ENCODE measurements at places on chromosomes 3 and 15.

GRCh38 chr3:136734382-136735070 lies 17.7 kb downstream of the STAG1 start:
- DNase-seq: no peak

DNA sequence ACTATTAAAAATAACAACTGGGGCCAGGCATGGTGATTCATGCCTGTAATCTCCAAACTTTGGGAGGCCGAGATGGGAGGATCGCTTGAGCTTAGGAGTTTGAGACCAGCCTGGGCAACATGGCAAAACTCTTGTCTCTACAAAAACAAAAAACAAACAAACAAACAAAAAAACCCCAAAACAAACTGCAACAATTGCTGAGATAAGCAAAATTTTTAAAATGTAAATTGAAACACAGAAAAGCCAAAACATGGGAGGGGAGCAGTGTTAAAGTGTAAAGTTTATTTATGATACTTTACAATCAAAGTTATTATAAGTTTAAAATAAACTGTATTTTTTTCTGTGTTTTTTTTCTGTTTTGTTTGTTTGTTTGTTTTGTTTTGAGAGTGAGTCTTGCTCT lies 207.7 kb downstream of the PCCB start:
- no peak for DNase-seq

GRCh38 chr3:125460233-125460632 lies 59.8 kb downstream of the SNX4 start:
- DNase-seq: no peak

DNA sequence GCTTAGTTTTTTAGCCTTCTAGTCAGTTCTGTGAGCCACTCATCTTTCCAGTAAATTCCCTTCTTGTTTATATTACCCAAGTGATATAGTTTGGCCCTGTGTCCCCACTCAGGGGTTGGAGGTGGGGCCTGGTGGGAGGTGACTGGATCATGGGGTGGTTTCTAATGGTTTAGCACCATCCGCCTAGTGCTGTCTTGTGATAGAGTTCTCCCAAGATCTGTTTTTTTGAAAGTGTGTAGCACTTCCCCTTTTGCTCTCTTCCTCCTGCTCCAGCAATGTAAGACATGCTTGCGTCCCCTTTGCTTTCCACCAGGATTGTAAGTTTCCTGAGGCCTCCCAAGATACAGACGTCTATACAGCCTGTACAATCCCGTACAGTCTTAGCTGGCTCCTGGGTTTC lies 53.7 kb upstream of the INO80 start:
- DNase-seq: no peak

Data from cardiac fibroblast (primary cell).